HCT116 (cell line): ENCODE measurements at places on chromosomes 13 and 19. TPM values are rescaled to one million over a fixed set of nuclear protein-coding genes. Genes with fewer than 3 reads are reported as not detected.
A peak's percentile ranks its signal among the peaks of the same experiment; 100 is the strongest.

PABPC3 gene
- total RNA-seq, result 0.59 TPM

SHISA2 gene
- total RNA-seq, result not detected

DZIP1 gene
- 0.17 TPM for total RNA-seq

GRCh38 chr13:89750371-89750770, 1597.1 kb upstream of the MIR17HG start:
- DNase-seq, result no peak

DNA sequence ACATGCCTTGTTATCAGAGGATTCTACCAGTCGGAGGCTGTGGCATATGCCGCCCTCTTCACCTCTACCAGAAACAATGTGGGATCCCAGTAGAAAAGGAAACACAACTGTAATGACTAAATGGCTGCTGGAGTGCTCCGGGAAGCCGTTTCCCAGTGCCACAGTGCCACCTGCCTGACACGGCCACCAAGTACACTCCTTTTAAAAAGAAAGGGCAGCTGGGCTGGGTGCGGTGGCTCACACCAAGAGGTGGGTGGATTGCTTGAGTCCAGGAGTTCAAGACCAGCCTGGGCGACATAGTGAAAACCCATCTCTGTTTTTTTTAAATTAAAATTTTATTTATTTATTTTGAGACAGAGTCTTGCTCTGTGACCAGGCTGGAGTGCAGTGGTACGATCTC, 67.3 kb downstream of the TRPM4 start:
- DNase-seq, result peak; percentile 61

GRCh38 chr13:80249516-80250212, 91.3 kb downstream of the SPRY2 start:
- DNase-seq, result no peak

GRCh38 chr13:49466292-49466838, 22.3 kb downstream of the SETDB2 start:
- no peak for DNase-seq

DNA sequence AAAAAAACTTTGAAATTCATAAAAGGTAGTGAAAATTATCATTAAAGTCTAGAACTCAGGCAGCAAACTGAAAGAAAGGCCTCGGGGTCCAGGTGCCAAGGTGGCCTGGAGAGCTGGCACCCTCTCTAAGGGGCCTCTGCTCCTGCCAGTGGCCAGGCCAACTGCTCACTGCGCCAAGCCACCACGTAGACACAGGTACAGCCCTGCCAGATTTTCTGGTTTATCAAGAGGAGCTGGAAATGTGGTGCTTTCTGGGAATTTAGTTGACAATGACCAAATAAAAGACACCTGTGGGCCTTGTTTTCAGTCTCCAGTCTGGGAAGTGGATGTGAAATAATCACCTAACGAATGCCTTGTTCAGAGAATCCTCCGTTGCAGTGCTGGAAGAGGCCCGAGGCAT, 22.8 kb downstream of the ZNF574 start:
- DNase-seq, result no peak
